ENCODE measurements at places on chromosomes 11 and 22.

- DNase-seq = peak; percentile 4
These were observed 92.8 kb upstream of the APOA1 start for GRCh38 chr11:116930177-116930576.

GRCh38 chr11:96267496-96268032 is 75.4 kb downstream of the MAML2 start:
- no peak for DNase-seq

DNA sequence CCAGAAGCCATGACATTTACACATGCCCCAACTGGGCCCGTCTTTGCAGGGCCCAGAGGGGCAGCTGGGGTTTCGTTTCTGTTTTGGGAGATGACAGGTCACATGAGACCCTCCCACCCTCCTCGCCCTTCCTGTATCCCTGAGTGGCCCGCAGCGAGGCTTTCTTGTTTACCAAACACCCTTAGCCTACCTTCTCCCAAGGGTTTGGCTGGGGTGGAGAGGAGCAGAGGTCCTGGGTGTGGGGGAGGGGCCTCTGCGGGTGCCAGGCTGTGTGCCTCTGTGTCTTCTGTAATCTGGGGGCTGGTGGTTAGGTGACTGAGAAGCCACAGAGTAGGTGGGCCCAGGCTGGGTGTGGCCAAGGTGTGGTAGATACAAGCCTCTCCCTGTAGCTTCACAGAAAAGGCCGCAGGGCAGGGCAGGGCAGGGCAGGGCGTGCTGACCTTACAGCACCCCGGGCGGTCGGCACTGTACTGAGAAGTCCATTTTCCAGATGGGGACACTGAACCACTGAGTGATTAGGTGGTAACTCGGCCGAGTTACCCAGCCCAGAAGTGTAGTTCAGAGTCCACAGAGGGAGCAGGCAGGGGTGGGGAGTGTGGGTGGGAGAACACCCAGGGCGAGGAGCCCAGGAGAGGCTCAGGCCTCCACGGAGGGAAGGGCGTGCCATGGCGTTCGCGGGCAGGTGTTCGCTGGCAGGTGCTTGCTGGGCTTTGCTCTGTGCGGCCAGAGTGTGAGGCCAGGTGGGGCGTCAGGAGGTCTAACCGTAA is 8.7 kb downstream of the PRR5 start:
- DNase-seq = peak; percentile 44

DNA sequence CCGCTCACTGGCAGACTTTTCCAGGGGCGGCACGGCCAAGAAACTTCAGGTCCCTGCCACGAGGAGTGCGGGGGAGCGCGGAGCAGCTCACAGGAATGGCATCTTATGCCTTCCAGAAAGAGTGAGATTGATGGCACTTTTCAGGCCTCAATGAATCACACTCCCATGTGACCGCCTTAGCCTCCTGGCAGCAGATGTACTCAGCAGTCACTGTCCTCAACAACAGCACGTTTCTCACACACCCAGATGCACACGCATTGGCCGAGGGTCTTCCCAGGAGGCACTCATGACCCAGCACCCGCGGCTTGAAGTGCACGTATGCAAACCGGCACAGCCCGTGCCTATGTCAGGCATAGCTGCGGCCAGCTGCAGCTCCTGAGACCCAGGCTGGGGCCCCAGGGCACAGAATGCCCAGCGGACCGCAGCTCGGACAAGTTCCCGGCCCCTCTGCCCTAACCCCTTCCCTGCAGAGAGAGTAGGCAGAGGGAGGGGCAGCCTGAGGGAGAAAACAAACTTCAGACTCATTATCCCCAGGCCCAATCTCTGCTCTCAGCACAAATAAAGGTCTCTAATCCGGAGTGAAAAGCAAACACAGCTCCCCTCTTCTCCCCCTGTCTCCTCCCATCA is 48.3 kb downstream of the RPUSD4 start:
- no peak for DNase-seq

- no peak for DNase-seq
These were observed 20.8 kb upstream of the LMO2 start for GRCh38 chr11:33912405-33913361.

DNA sequence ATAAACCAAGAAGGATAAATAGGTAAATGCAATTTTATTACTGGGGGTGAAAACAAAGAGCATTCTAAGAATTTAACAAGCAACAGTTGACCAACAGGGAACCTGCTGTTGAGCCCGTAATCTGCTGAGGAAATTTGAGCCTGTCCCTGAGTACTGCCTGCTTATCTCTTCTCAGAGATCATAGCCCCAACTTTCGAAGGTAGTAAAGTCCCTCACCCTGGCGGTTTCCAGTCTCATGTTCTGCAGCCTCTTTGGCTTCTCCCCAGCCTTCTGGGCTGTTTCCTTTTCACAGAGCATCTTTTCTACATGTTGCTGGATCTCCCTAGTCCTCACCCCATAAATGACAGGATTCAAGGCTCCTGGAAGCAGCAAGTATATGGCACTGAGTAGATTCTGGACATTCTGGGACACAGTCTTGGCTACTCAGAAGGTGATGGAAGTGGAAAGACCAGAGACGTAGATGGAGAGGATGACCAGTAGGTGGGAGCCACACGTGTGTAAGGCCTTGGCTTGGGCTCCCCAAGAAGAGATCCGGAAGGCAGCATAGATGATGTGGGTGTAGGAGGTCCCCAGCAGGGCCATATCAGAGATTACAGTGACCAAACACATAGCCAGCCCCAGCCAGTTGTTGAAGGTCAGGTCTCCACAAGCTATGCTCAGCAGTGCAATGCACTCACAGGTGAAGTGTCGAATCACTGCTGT is 51.6 kb downstream of the RRM1 start:
- no peak for DNase-seq

GRCh38 chr11:11057472-11057854 is 199.6 kb upstream of the ZBED5 start:
- DNase-seq = no peak

GRCh38 chr11:128341280-128342248 is 245.8 kb downstream of the ETS1 start:
- peak; percentile 68 for DNase-seq

DNA sequence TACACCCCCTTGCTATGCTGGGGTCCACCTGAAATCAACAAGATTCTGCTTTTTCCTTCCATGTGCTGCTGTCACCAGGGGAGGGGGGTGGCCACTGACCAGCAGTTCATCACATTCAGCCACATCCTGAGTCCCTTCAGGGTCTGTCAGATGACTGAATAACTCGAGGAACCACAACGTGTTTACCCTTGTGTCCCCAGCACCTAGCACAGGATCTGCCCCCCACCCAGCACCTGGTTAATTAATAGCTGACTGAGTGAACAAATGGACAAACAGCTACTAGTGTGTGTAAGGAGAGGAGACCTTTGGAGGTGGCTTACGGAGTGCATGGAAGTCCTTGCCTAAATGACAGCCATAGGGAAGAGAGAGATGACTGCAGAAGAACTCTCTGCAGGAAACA is 119.5 kb upstream of the NCAM1 start:
- DNase-seq = no peak

GRCh38 chr22:44823396-44823795 is 71.0 kb downstream of the ARHGAP8 start:
- no peak for DNase-seq

- peak; percentile 40 for DNase-seq
These were observed 469 bp upstream of the OSBP2 start for GRCh38 chr22:30694171-30694639.

DNA sequence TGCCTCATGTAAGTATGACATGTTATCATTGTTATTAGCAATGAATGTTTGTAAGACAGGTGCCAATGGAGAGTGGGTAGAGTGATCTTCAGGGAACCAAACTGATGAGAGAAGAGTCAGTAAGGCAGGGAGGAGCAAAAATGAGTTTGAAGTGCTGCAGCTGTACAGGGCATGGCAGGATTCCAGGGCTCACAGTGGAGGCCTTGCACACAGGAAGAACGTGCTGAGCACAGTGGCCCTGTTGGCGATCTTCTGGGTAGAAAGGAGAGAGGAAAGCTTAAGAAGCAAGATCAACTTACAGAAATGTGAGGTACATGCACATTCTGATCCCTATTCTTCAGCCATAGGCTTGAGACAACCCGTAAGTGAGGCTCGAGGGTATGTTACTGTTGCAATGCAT is 219.3 kb upstream of the TMEM45B start:
- no peak for DNase-seq

DNA sequence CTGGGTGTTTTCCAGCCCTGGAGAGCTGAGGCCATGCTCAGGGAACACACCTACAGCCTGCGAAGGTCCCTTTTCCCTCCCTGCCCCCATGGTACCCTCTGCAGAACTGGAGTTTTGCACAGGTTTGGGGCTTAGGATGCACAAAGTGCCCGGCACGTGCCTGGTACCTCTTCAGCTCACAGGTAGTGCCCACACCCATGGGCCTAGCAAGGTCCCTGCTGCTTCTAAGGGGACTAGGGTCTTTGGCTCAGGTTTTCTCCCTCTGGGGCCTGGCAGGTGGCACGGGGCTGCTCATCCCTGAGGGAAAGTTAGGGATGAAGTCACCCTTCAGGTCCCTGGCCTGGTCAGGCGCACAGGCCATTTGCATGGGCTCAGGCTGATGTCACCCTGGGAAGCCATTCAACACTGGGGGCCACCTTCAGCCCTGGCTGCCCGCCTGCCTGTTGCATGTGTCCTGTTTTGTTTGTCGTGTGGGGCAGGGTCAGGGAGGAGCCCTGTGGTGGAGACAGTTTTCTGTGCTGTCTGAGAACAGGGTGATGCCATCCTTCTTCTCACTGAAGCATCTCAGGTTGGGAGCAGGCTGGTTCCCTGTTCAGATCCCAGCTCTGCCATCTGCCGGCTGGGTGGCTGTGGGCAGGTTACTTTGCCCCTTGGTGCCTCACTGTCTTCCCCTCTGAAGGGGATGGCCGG is 68.3 kb upstream of the CRYBB3 start:
- DNase-seq = no peak

DNA sequence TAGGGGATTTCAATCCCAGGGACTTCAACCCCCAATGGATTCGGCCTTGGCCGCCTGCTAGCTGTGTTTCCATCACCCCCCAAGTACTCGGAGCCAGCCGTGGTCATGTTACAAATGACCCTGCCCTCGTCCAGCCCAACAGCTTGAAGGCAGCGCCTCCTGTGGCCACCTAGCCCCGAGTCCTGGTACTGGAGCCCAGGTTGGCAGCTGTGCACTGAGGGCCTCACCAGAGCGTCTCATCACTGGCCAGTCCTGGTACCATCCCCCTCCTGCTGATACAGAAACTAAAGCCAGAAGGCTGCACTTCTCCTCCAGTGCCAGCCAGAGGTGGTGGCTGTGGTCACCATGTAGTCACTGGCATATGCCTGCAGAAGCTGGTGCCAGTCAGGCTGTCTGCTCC is 44.9 kb upstream of the FADD start:
- DNase-seq = no peak

DNA sequence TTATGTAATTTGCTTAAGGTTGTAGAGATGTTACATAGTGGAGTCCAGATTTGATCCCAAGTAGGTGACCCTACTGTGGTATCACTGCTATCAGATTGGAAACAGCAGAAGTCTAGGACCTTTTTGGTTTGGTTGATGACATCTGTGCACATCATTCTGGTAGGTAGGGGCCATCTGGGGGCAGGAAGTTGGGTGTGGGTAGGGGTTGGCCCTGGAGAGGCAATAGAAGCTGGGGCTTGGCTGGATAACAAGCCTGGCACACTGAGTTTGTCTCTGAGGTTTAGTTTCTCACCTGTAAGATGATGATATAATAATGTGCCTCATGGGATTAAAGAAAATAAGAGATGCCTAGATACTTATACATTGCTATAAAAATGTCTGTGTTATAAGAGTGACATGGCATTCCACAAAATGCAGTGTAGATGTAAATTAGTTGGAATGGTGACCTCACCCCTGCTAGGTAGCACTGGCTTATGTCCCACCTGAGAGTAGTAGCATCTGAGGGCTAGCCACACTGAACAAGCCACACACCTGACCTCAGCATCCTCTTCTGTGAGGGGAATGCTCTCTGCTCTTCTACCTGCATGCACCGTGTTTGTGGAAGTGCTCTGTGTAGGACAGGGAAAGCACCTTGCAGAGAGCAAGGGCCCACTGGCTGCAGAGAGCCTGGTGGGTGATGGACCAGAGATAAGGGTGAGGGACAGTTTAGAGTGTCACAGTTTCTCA is 36.9 kb downstream of the PTPRJ start:
- peak; percentile 59 for DNase-seq

GRCh38 chr11:36564376-36565030 is 3.3 kb upstream of the RAG1 start:
- peak; percentile 44 for DNase-seq

DNA sequence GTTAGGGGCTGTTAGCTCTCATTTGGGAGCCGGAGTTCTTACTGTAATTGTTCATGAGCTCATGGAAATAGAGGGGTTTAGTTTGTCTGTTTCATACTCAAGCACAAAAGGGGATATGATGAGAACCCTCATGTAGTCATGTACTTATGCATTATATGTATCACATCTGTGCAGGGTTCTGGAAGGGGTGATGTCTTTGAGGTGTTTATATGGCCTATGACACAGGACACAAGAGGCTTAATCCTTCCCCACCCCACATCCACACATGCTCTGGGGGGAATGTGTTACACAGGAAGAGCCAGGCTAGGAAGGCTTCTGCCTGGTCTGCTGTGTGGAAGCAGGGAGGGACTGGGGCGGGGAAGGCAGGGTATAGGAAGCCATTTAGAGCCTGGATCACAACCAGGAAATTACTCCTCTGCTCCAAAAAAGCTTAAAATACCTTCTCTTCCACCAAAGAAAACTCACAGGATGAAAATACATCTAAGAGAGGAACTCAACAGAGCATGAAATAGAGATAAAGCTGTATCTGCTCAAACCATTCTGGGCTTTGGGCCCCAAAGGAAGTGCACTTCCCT is 316.1 kb downstream of the TMEM135 start:
- DNase-seq = no peak

DNA sequence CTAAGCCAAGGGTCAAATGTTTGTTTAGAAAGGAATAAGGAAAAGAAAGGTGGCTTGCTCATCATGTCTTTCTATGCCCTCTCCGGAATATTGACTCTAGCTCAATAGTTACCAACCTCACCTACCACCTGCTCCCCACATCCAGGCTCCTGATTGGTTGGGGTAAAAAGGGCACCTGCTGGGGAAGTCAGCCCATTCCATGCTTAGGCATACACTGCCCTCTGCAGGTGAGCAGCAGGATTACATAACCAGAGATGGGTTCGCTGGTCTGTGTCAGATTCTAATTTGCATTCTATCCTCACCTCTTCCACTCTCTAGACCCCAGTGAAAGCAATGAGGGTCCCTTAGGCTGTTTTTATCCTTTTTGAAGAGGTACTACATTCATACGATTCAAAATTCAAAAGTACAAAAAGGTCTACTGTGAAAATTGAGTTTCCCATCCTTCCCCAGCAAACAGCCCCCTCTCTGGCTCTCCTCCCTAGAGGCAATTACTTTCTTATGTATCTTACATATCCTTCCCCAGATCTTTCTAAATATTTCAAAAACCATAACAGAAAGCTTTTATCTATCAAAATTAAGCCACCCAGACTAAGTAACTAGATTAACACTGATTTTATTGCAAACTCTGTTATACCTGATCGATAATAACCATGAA is 98.0 kb upstream of the ASPHD2 start:
- DNase-seq = peak; percentile 34

DNA sequence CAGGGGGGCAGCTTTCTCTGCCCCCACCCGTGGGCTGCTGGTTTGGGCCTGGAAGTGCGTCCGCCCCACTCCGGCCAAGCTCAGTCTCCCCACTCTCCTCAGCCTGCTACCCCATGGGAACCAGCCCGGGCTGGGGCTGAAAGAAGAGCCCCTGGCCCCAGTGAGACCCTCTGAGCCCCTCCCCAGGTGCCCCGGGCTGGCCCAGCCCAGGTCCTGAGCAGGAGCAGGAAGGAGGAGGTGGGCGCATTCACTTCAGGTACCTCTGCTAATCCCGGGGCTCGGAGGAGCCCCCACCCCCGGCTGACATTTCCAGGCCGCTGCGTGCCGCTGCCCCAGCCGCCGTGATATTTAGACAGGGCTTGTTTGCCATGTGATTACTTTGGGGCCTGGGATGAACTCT is 8.7 kb upstream of the TH start:
- DNase-seq = no peak

Measured in T-cell (primary cell).